ENCODE measurements at places on chromosomes 6 and 20. TPM values are rescaled to one million over a fixed set of nuclear protein-coding genes. Genes with fewer than 3 reads are reported as not detected.

The SLC12A5 gene
- not detected for total RNA-seq

GRCh38 chr20:2174067-2174466, 72.4 kb downstream of the STK35 start:
- no peak for DNase-seq

DNA sequence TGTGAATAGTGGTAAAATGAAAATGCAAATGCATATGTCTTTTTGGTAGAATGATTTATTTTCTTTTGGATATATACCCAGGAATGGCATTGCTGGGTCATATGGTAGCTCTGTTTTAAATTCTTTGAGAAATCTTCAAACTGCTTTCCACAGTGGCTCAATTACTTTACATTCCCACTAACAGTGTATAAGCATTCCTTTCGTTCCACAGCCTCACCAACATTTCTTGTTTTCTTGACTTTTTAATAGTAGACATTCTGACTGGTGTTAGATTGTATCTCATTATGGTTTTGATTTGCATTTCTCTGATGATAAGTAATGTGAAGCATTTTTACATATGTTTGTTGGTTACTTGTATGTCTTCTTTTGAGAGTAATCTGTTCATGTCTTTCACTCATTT, 144.0 kb downstream of the SIM1 start:
- DNase-seq, result no peak

- DNase-seq, result no peak
Observed at GRCh38 chr6:158205169-158205944, 37.2 kb downstream of the GTF2H5 start.

The BPIFB2 gene
- not detected for total RNA-seq

The PNPLA1 gene
- not detected for total RNA-seq

The SLC22A2 gene
- total RNA-seq, result not detected

The FERMT1 gene
- total RNA-seq, result 0.78 TPM

DNA sequence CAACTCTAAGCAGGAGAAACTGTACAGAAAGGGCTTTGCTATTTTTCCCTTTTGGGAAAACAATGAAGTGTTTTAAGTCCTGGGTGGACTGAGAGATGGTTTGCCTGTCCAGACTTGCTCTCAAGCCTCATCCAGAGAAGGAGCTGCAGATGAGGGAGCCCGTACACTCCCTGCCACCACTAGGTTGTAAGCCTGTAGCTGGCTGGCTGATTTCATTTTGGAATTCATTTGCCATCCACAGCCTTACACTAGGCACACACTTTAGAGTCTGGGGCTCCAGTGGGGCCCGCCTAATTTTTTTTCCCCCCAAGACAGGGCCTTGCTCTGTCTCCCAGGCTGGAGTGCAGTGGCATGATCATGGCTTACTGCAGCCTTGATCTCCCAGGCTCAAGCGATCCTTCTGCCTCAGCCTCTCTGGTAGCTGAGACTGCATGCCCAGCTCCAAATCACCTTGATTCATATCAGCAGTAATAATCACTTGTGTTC, 28.4 kb downstream of the POFUT1 start:
- no peak for DNase-seq

- peak; percentile 15 for DNase-seq
Observed at GRCh38 chr6:143236151-143236798, 175.6 kb downstream of the AIG1 start.

The CYP24A1 gene
- not detected for total RNA-seq

The EYA4 gene
- 1.9 TPM for total RNA-seq

The ROS1 gene
- total RNA-seq, result not detected

The C20orf141 gene
- total RNA-seq, result not detected

The TINAG gene
- not detected for total RNA-seq

GRCh38 chr6:90677440-90677839, 90.6 kb upstream of the MAP3K7 start:
- DNase-seq, result no peak

The C6orf141 gene
- total RNA-seq, result 5.9 TPM

The HLA-DRB5 gene
- total RNA-seq, result not detected

DNA sequence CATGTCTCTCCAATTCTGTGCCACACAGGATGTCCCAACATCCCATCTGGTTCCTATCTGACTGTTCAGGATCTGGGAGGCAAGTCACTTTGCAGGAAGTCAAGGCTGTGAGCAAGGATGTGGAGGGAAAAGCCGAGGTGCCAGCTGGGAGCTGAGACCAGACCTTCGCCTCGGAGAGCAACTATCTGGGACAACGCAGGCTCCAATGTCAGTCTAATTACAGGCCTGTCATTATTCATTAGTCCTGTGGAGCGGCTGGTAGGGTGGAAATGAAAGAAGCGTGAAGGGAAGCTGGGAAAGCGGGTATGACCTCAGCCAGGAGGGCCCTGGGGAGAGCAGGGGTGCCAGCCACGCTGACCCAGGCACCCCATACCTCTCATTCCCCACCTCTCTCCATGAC, 147.3 kb downstream of the UNC5CL start:
- no peak for DNase-seq

- DNase-seq, result no peak
Observed at GRCh38 chr20:22924949-22925612, 110.0 kb upstream of the SSTR4 start.

DNA sequence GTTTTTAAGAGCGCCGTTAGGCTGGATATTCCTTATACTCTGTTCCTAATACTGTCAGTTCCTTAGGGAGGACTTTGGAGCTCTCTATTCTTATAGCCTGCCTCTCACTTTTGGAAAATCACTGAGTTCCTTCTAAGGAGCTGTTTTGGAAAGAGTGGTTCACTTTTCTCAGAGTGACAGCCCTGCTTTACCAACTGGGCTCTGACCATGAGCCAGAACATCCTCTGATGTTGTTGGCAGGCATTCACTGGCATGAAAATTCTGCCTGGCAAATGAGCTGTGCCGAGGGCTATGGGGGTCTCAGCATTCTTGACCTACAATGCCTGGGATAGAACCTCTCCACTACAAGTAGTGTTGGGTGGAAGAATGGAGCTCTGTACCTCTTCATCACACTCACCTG, 14.9 kb upstream of the SEMG1 start:
- no peak for DNase-seq

GRCh38 chr6:157184202-157185015, 138.9 kb downstream of the TMEM242 start:
- peak; percentile 57 for DNase-seq

The FUT9 gene
- not detected for total RNA-seq

GRCh38 chr6:163962627-163963117, 548.2 kb downstream of the QKI start:
- no peak for DNase-seq

GRCh38 chr20:5996765-5997164, 46.3 kb downstream of the MCM8 start:
- no peak for DNase-seq

- no peak for DNase-seq
Observed at GRCh38 chr6:35668096-35668495, 20.6 kb downstream of the FKBP5 start.

The HCK gene
- total RNA-seq, result 12.6 TPM

Measured in tibial nerve (tissue), 4 donors.